ENCODE measurements at places on chromosomes 1 and 21.

- DNase-seq, result peak; percentile 6
Measured at GRCh38 chr1:179953974-179954492, 577 bp upstream of the CEP350 start.

GRCh38 chr1:26556111-26556510, 26.6 kb downstream of the RPS6KA1 start:
- DNase-seq, result no peak

DNA sequence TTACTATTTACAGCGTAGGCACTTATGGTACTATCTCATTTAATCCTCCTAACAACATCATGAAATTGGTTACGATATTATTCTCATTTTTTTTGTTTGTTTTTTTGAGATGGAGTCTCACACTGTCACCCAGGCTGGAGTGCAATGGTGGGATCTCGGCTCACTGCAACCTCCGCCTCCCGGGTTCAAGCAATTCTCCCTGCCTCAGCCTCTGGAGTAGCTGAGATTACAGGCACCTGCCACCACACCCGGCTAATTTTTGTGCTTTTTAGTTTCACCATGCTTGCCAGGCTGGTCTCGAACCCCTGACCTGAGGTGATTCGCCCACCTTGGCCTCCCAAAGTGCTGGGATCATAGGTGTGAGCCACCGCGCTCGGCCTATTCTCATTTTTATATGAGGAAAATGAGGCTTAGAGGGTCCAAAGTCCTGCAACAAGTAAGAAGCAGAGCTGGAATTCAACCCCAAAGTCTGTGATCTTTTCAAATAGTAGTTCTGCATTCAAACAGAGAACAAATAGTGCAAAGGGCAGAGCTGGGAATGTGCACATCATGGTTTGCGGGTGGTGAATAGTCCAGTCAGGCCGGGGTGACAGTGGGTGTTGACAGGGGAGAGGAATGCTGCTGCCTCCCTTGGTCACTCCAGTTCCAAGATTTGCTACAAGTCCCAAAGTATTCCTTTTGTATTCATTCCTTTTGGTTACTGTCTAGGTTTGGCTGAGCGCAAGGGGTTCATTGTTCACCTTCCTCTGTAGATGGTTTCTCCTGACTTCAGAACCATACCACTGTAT, 4.6 kb downstream of the PRUNE1 start:
- no peak for DNase-seq

GRCh38 chr1:187854457-187854856, 1025.7 kb downstream of the PLA2G4A start:
- no peak for DNase-seq

DNA sequence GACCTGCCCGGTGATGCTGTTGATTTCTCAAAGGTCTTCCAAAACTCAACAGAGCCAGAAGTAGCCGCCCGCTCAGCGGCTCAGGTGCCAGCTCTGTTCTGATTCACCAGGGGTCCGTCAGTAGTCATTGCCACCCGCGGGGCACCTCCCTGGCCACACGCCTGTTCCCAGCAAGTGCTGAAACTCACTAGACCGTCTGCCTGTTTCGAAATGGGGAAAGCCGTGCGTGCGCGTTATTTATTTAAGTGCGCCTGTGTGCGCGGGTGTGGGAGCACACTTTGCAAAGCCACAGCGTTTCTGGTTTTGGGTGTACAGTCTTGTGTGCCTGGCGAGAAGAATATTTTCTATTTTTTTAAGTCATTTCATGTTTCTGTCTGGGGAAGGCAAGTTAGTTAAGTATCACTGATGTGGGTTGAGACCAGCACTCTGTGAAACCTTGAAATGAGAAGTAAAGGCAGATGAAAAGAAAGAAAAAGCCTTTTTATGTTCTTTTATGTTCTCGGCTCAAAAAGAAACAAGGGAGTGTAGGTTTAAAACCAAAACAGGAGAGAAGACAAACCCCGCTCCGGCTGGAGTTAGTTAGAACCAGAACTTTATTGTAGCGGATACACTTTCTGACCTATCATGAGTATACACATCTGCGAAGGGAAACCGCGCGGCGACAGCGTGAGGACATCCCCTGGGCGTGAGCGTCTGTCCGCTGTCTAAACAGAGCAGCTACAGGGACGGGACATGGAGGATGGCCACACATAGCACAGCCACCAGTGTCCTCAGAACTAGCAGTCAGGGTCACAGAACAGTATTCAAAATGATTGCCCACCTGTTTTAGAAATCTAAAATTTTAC, 77.1 kb downstream of the PIK3CD start:
- DNase-seq, result no peak

Data from activated T-helper 1 cell treated with anti-CD3 and anti-CD28 coated beads, Interleukin-2, amount 50 U/mL, for 16 hours (primary cell).